ENCODE measurements at places on chromosomes 11 and 22. TPM values are rescaled to one million over a fixed set of nuclear protein-coding genes. Genes with fewer than 3 reads are reported as not detected.

The PKNOX2 gene
- 9.3 TPM for total RNA-seq

The CALCB gene
- total RNA-seq = 0.25 TPM

The RASSF10 gene
- total RNA-seq = 10.0 TPM

The B4GAT1 gene
- total RNA-seq = 27.6 TPM

The C11orf16 gene
- 8.4 TPM for total RNA-seq

The OR51B2 gene
- 1.9 TPM for total RNA-seq

The CLMP gene
- total RNA-seq = 13.9 TPM

The SLC5A1 gene
- 0.63 TPM for total RNA-seq

The TRIM66 gene
- 23.9 TPM for total RNA-seq

DNA sequence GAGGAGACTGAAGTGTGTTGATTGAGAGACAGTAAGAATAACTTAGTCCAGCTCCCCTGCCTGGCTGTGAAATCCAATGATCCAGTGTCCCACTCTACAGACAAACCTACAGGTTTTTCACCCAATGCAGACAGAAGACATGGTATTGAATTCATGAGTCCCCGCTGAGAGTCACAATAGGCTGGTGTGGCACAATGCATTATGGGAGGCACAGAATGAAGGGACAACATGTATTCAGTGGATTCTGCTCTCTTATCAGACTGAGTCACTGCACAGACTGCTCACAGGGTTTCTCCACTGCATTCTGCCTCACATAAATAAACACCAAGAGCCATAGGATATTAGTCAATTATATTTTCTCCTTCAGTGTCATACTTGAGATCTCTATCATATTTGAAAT lies 55.2 kb upstream of the TOP3B start:
- no peaks in the 10 kb centered on the region for H3K4me1 ChIP-seq
- no peak overlapping the region for H3K27ac ChIP-seq
- DNase-seq = no peak
- H3K27me3 ChIP-seq = no peaks in the 10 kb centered on the region

- H3K4me1 ChIP-seq = no peaks in the 10 kb centered on the region
- H3K4me3 ChIP-seq = no peak overlapping the region
- no peak overlapping the region for H3K27ac ChIP-seq
- no peak for DNase-seq
Measured at GRCh38 chr11:64751136-64751535, 7.2 kb upstream of the RASGRP2 start.

- peaks cover 13% of the 10 kb centered on the region for H3K4me1 ChIP-seq
- H3K36me3 ChIP-seq = peaks cover 15% of the 10 kb centered on the region
- peak overlapping the region; percentile 94 for H3K27ac ChIP-seq
- DNase-seq = peak; percentile 33
Measured at GRCh38 chr22:45164270-45165088, 754 bp downstream of the NUP50 start.

DNA sequence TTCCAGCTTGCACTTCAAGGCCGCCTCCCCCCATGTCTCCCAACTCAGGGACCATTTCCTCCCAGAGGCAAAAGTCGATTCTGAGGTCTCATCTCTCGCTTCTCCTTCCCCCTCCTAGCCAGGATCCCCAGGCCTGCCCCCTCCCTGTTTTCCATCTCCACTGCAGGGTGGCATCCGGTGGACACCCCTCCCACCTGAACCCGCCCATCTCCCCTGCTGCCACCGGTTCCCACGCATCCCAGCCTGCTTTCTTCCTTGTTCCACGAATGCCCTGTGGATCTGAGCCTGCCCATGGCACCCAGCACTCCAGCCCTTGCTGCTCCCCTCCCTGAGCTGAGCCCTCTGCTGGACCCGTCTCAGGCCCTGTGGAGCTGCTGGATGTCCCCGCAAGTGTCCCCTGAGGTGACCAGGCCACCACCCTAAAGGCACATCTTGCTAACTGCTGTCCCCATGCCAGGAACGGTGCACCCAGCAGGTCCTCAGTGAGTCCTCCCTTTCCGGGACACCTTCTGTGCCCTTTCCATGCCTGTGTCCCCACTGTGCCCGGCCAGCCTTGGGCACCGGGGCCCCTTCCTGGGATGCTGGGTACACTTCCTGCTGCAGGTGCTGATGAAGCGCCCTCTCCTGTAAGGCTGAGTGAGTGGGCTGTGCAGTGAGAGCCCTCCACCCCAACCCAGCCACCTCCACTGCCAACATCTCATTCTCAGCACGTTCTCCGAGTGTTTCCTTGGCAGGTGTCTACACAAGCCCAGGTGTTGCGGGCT lies 936 bp downstream of the IL17REL start:
- peak; percentile 21 for DNase-seq
- H3K27ac ChIP-seq = no peak overlapping the region
- H3K36me3 ChIP-seq = no peaks in the 10 kb centered on the region
- no peak overlapping the region for H3K4me3 ChIP-seq
- peaks cover 14% of the 10 kb centered on the region for H3K27me3 ChIP-seq

DNA sequence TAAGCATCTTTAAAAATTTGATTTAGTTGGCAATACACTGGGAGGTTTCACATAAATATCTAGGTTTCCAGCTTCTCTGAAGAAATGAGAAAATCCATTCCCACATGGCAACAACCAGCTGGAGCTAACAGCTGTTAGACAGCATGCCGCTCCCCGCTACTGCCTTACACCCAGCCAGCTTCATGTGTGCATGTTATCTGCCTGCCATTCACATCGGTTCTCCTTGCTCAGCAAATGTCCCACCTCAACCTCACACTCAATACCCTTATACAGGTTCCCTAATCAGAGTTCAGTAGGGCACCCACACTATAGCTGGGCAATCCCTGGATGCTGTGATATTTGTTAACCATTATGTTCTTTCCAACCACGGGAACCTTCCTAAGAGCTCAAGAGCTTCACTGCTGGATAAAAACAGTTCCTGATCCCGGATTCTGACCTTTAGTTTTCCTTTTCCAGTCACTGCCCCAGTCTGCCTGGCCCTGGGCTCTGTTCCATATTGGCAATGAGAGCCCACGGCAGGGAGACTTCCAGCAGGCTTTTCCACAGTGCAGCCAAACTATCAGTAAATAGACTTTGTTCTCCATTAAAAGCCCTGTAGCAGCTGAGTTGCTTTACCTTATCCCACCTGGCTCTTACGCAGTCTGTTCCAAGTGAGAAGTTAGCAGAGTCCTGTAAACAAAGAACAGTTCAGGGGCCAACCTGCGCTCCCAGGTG lies 8.6 kb downstream of the RPUSD4 start:
- no peaks in the 10 kb centered on the region for H3K27me3 ChIP-seq
- no peak for DNase-seq
- no peaks in the 10 kb centered on the region for H3K4me1 ChIP-seq
- no peak overlapping the region for H3K27ac ChIP-seq
- peaks cover 43% of the 10 kb centered on the region for H3K36me3 ChIP-seq

DNA sequence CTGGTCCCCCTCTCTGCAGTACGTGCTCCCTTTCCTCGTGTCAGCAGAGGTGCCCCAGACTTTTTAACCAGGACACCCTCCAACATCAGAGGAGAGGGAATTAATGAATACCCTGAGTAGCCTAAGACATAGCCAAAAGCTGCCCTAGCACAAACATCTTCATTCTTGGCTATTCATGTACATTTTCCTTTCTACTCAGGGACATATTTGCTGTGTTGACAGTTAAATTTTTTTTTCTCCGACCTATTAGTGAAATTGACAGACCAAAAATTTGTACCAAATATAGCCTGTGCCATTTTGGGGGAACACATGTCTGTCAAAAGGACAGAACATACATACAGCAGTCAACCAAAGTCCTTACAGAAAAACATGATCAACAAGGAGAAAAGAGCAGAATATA lies 33.3 kb downstream of the CADM1 start:
- H3K27me3 ChIP-seq = no peaks in the 10 kb centered on the region
- no peaks in the 10 kb centered on the region for H3K4me1 ChIP-seq
- H3K4me3 ChIP-seq = no peak overlapping the region
- H3K27ac ChIP-seq = no peak overlapping the region
- no peak for DNase-seq
- no peaks in the 10 kb centered on the region for H3K36me3 ChIP-seq

- H3K27me3 ChIP-seq = no peaks in the 10 kb centered on the region
- H3K4me1 ChIP-seq = no peaks in the 10 kb centered on the region
- no peaks in the 10 kb centered on the region for H3K36me3 ChIP-seq
- H3K4me3 ChIP-seq = no peak overlapping the region
- no peak overlapping the region for H3K27ac ChIP-seq
Measured at GRCh38 chr11:129289350-129290040, 86.2 kb upstream of the BARX2 start.

DNA sequence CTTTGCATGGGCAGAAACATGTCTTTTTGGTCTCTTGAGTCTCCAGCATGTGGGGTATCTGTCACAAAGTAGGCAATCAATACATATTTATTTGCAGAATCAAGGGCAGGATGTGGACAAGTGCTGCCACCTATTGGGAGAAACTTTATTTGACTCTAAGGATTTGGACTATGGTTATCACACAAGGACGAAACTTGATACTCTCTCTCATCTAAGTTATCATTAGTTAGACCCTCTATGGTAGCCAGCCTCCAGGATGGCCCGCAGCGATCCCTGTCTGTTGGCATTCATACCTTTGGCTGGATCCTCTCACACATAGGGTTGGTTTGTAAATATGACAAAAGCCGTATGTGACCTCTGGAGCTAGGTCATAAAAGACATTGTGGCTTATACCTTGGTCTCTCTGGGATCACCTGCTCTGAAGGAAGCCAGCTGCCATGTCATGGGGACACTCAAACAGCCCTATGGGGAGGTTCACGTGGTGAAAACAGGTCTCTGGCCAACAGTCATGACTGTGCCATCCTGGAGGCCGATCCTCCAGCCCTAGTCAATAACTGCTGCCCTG lies 1.1 kb upstream of the FBXO7 start:
- no peaks in the 10 kb centered on the region for H3K36me3 ChIP-seq
- H3K4me1 ChIP-seq = peaks cover 14% of the 10 kb centered on the region
- no peaks in the 10 kb centered on the region for H3K27me3 ChIP-seq
- DNase-seq = peak; percentile 45
- no peak overlapping the region for H3K4me3 ChIP-seq

GRCh38 chr22:38570779-38571364 lies 889 bp upstream of the DMC1 start:
- peaks cover 14% of the 10 kb centered on the region for H3K4me1 ChIP-seq
- DNase-seq = no peak
- H3K36me3 ChIP-seq = no peaks in the 10 kb centered on the region
- peak overlapping the region; percentile 56 for H3K4me3 ChIP-seq
- peak overlapping the region; percentile 56 for H3K27ac ChIP-seq

DNA sequence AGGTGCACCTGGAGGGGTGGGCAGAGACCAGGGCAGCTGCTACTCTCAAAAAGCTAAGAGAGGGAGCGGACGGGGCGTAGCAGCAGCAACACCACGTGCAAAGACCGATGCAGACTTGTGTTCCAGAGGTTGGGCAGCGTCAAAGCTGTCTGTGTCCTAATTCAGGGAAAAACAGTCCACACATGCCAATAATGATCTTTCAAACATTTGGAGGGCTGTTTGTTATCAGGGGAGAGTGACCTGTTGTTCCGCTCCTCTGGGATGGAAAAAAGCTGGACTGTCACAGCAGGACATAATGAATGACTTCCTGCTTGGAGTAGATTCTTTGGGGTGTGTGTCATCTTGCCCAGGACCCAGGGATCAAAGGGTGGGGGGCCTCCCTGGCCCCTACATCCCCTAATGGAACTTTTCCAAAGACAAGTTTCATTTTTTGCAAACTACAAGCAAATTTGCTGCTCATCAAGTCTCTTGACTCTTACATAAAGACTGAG lies 6.2 kb upstream of the FBLN1 start:
- H3K4me1 ChIP-seq = peaks cover 41% of the 10 kb centered on the region
- H3K36me3 ChIP-seq = no peaks in the 10 kb centered on the region
- H3K27me3 ChIP-seq = no peaks in the 10 kb centered on the region
- DNase-seq = peak; percentile 98
- H3K4me3 ChIP-seq = no peak overlapping the region
- H3K27ac ChIP-seq = no peak overlapping the region

- H3K27me3 ChIP-seq = no peaks in the 10 kb centered on the region
- H3K4me1 ChIP-seq = no peaks in the 10 kb centered on the region
- DNase-seq = peak; percentile 36
- H3K4me3 ChIP-seq = no peak overlapping the region
- H3K27ac ChIP-seq = no peak overlapping the region
Measured at GRCh38 chr11:61369372-61370348, 7.5 kb downstream of the TMEM138 start.

GRCh38 chr11:115503083-115503885 lies 931 bp downstream of the CADM1 start:
- H3K27ac ChIP-seq = peak overlapping the region; percentile 40
- H3K27me3 ChIP-seq = no peaks in the 10 kb centered on the region
- no peaks in the 10 kb centered on the region for H3K36me3 ChIP-seq
- H3K4me1 ChIP-seq = peaks cover 51% of the 10 kb centered on the region

DNA sequence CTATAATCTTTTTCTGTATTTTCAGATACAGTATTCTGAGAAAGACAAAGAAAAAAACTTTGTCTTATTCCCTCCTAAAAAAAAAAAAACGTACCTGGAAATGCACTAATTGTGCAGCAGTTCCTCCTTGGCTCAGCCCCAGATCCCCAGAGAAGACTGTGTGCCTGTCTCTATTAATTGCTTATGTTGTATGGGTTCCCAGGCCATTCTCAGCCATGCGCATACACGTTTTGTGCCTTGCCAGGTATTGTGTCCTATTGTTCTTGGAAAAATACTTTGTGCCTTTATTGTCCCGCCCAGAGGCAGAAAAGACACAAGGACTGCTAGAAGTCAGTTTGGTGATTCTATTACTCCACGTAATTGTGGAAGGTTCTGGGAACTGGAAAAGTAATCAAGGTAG lies 91.2 kb downstream of the PIWIL4 start:
- DNase-seq = no peak
- no peak overlapping the region for H3K4me3 ChIP-seq
- H3K27me3 ChIP-seq = no peaks in the 10 kb centered on the region

DNA sequence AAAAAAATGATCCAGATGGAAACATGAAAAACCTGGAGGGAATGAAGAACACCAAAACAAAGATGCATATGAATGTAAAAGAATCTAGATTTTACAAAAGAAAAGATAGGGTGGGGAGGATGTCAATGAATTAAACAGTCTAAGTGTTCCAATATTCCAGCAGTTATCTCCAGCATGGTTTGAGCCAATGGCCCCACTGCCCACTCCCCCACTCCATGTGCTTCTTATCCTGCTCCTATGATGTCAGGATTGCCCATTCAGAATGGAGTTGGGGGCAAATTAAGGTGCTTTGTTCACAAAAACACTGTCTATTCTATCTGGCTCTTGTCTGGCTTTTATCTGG lies 1.2 kb upstream of the OR52K1 start:
- H3K4me3 ChIP-seq = no peak overlapping the region
- no peak overlapping the region for H3K27ac ChIP-seq
- no peaks in the 10 kb centered on the region for H3K36me3 ChIP-seq
- H3K4me1 ChIP-seq = no peaks in the 10 kb centered on the region

GRCh38 chr11:12864316-12865156 lies 144.6 kb upstream of the RASSF10 start:
- H3K27ac ChIP-seq = no peak overlapping the region
- no peaks in the 10 kb centered on the region for H3K36me3 ChIP-seq
- DNase-seq = peak; percentile 94
- no peaks in the 10 kb centered on the region for H3K27me3 ChIP-seq
- H3K4me1 ChIP-seq = peaks cover 22% of the 10 kb centered on the region
- no peak overlapping the region for H3K4me3 ChIP-seq

GRCh38 chr11:3002871-3003270 lies 10.7 kb upstream of the NAP1L4 start:
- no peak overlapping the region for H3K27ac ChIP-seq
- H3K27me3 ChIP-seq = no peaks in the 10 kb centered on the region
- H3K4me3 ChIP-seq = no peak overlapping the region
- peaks cover 6% of the 10 kb centered on the region for H3K36me3 ChIP-seq

- no peak overlapping the region for H3K27ac ChIP-seq
- H3K36me3 ChIP-seq = no peaks in the 10 kb centered on the region
- H3K4me1 ChIP-seq = no peaks in the 10 kb centered on the region
- no peak overlapping the region for H3K4me3 ChIP-seq
- no peak for DNase-seq
- no peaks in the 10 kb centered on the region for H3K27me3 ChIP-seq
Measured at GRCh38 chr22:34198976-34199375, 278.7 kb upstream of the LARGE1 start.

All from lung (tissue), 17 donors.